ENCODE measurements at places on chromosomes 6 and 20.

DNA sequence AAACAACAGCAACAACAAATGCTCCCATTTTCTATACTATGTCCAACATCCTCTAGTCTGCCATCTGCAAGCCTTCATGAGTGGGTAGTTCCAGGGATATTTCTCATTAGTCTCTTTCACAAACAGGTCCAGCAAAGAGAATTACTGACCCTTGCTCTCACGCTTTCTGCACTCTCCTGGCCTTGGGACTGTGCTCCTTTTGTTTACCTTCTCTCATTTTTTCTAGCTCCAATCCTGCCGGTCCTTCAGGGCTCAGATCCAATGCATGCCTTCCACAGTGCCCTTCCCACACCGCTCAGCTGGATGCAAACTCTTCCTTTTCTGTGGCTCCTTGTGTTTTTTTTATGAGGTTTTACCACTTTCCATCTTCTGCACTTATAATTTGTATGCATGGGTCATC is 47.2 kb downstream of the ADTRP start:
- DNase-seq: no peak

- no peak for DNase-seq
Measured at GRCh38 chr6:105993341-105994117, 92.6 kb upstream of the PRDM1 start.

DNA sequence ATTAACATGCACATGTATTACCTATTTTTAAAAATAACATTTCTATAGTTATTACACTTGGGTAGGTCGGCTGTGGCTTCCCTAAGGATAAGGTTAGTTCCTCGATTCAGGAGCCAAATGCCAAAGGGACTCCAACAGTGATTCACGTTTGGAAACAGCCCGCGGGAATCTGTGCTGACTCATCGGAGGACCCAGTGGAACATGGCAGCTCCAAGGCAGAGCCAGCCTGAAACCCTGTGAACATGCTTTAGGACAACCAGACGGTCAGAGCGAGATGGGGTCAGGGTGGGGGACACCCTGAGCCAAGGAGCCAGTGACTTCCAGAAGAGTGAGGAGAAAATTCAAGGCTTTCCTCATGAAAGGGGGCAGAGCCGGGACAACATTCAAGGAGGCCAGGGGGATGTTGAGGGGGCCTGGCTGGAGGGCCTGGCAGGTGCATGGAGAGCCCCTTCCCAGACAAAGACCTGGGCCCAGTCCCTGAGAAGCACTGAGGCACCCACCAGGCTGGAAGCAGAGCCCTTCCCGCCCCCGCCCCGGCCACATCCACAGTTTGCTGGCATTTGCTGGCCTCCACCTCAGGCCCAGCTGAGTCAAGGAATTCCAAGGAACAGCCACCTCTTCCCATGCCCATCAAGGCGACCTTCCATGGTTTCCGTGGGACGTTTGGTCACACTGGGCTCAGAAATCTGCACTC is 133.2 kb downstream of the SNX5 start:
- DNase-seq: no peak

GRCh38 chr20:53827292-53828087 is 233.9 kb upstream of the ZNF217 start:
- DNase-seq: no peak

- DNase-seq: no peak
Measured at GRCh38 chr6:15544321-15544900, 118.4 kb downstream of the DTNBP1 start.

DNA sequence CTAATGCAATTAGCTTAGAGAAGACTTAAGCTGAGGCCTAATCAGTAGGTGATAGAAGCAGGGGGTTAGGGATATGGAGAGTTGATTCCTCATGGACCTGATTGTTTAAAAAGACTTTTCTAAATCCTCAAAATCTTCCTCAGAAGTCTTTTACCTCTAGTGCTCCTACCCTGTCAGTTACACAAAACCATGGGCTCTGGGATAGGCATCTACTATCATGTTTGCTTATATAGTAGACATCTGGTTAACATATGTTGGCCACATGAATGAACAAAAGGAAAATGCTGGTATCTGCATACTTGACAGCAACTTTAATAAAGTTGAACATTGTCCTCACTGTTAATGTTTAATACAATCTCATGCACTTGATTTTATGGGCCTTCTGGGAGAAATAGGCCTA is 61.5 kb upstream of the FKBP1C start:
- no peak for DNase-seq

DNA sequence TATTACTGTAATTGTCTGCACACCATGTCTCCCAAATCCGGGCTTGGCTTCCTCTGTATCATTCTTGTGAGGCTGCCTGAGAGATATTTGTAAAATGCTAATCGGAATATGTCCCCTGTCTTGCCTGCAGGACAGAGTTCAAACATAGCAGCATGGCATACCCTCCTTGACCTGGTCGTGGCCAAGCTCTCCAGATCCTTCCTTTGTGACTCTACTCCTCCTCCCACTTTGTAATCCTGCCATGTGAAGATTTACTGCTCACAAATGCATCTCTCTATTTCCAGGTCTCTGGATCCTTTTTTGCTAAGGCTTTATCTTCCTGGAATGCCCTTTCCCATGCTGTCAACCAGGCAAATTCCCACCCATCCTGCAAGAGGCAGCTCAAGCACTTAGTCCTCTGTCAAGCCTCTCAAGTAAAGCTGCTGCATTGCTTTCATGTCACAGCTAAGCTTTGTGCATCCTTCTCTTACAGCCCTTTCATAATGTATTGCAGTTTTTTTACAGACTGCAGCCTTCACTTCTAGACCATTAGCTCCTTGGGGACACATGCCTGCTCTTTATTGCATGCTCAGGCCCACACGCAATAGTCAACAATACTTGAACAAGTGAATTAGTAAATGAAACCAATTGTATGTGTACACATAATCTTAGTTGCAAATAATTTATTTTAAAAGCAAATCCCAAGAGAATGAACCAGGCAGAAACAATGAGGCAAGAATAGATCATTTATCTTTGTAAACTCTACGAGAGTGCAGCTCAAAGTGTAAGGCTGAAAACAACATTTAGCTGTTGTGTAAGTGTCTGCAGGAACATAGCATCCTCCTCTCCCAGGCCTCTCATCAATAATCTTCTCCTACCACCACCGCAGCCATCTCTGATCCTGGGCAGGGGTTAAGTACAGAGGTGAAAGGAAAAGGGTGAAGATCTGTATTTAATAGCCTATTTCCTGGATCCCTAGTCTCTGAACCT is 45.8 kb downstream of the HIVEP2 start:
- DNase-seq: no peak

GRCh38 chr20:19824861-19825260 is 66.8 kb downstream of the RIN2 start:
- no peak for DNase-seq

- DNase-seq: no peak
Measured at GRCh38 chr6:47407300-47408281, 70.0 kb upstream of the CD2AP start.

- no peak for DNase-seq
Measured at GRCh38 chr6:37868447-37868825, 48.9 kb downstream of the ZFAND3 start.

- no peak for DNase-seq
Measured at GRCh38 chr6:153102605-153103318, 28.3 kb downstream of the RGS17 start.

GRCh38 chr6:126941751-126942150 is 176.7 kb upstream of the RSPO3 start:
- no peak for DNase-seq

- no peak for DNase-seq
Measured at GRCh38 chr20:6348908-6349307, 226.1 kb upstream of the FERMT1 start.

DNA sequence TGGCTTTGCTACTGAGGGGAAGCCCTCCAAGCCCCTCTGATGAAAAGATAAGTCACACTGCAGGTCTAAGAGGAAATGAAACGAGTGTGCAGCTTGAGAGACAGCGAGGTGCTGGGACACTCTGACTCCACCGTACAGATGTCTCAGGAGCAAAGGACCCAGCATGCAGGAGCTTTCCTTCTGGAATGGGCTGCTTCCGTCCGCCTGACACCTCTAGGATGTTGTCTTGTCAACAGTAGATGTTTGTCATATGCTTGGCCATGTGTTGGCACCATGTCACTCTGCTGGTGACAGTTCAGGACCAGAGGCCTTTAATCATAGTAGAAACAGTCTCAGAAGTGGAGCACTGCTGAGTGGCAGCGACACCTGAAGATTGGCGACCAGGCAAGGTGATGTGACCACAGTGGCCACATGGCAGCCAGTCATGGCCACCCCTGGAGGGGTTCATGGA is 46.7 kb downstream of the SLC24A3 start:
- DNase-seq: no peak

DNA sequence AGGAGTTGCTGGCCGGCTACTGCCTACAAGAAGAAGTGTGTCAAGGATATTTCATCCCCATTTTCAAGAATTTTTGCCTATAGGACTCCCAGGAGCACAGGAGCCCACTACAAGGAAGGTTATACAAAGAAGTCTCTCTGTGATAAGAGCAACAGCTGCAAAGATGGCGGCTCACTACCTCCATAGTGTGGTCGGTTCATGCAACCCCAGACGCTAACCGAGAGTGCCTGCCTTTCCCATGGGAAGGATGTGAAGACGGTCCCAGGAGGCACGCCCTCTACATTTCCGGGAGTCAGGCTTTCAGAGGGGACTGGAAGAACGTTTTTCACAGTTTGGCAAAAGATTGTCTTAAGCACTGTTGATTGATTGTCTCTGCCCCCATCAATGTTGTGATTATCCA is 816.3 kb downstream of the QKI start:
- no peak for DNase-seq

DNA sequence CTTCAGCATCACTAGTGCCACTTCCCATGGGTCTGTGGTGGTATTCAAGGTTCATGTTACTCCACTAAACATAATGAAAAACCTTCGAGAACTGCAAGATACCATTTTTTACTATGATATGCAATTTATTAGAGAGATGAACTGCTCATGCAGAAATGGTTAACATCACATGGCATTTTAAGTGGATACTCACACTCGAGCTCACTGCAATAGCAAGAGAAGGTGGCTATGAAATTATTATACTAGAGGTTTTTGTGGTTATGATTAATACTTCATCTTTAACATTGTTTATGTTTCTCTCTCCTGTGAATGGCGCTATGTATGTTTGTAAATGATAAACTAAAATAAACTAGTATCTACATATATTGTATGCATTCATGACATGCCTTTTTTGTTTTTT is 35.1 kb downstream of the SCAF8 start:
- DNase-seq: no peak

DNA sequence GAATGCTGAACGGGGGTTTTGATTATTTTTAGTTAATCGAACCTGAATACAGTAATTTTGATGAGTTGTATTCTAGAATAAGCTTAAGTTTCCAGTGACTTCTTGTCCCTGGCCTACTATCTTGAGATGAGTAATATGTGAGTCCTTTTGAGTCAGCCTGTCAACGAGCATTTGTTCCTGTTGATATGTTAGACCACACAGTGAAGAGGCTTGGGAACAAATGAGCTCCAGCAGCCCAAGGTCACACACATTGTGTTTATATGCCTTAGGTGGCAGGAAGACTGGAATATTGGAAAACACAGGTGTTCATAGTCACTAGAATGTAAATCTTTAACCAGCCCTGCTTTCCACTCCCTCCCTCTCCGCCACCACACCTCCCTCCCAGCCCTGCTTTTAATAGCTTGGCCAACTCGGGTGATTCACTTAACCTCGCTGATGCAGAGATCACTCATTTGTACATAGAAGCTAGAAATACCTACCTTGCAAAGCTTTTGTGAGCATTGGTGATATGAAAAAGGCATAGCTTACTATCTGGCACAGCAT is 9.1 kb downstream of the SMPDL3A start:
- peak; percentile 13 for DNase-seq

Measured in prostate gland (tissue), 2 donors.